Fibroblast of skin of left biceps (primary cell): ENCODE measurements at places on chromosomes 3 and 15.
A peak's percentile ranks its signal among the peaks of the same experiment; 100 is the strongest.

DNA sequence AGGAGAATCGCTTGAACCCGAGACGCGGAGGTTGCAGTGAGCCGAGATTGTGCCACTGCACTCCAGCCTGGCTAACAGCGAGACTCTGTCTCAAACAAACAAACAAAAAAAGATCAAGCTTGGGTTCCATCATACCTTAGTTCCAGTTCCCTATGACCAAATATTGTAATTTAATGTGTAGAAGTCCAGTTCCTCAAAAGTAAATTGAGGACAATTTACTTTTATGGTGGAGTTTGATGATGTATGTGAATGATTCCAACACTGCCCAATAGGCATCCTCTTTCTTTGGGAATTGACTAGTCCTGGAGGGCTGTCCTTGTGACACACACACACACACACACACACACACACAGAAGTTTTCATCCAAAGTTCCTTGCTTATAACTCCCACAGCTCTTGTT is 2.8 kb upstream of the PKM start:
- no peak for DNase-seq

GRCh38 chr15:64197425-64197824 is 34.6 kb upstream of the PPIB start:
- DNase-seq = peak; percentile 24

GRCh38 chr15:53447053-53447574 is 312.3 kb downstream of the WDR72 start:
- DNase-seq = no peak

GRCh38 chr3:127779747-127780146 is 42.6 kb downstream of the MGLL start:
- no peak for DNase-seq

DNA sequence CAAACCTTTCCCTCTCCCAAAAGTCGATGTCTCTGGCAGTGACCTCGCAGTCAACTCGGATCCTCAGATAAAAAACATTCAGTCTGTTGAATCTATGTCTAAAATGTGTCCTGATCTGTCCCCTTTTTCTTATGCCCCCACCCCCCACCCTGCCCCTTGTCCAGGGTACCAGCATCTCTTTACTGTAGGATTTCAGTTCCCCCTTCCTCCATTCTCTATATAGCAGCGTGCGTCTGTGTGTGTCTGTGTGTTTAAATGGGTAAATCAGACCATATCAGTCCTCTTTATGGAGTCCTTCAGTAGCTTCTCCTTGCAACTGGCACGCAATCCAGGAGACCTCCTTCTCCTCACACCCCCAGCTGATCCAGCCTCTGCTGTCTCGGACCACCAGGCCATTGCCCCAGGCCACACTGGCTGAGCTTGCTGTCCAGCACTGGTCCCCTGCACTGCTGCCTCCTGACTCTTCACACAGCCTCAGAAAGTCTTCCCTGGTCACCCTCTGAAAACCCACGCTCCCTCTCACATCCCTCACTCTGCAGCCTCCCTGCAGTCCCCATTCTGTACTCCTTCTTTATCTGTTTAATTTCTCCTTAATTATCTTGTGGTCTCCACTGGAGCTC is 1.5 kb downstream of the LRRK1 start:
- no peak for DNase-seq
